Fibroblast of skin of left biceps (primary cell): ENCODE measurements at places on chromosomes 1 and 21.
A peak's percentile ranks its signal among the peaks of the same experiment; 100 is the strongest.

- no peak for DNase-seq
Observed at GRCh38 chr1:119159111-119159510, 18.7 kb upstream of the WARS2 start.

- DNase-seq, result peak; percentile 62
Observed at GRCh38 chr1:97340951-97341350, 579.9 kb downstream of the DPYD start.

GRCh38 chr1:40868051-40868723 lies 6.0 kb upstream of the CITED4 start:
- no peak for DNase-seq

- no peak for DNase-seq
Observed at GRCh38 chr1:25544243-25544764, 898 bp downstream of the LDLRAP1 start.

DNA sequence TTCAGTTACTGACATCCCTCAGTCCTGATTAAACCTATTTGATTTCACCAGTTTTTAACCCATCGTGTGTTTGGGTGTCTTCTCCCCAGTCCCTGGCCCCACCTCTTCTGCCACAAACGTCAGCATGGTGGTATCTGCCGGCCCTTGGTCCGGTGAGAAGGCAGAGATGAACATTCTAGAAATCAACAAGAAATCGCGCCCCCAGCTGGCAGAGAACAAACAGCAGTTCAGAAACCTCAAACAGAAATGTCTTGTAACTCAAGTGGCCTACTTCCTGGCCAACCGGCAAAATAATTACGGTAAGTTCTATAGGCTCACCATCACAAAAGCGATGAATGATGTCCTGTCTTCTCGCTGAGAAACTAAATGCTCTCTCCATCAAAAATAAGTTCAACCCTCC lies 28.7 kb downstream of the NBPF3 start:
- no peak for DNase-seq

- no peak for DNase-seq
Observed at GRCh38 chr1:86146566-86146965, 10.0 kb downstream of the COL24A1 start.

GRCh38 chr21:17780539-17780938 lies 38.6 kb downstream of the C21orf91 start:
- no peak for DNase-seq

DNA sequence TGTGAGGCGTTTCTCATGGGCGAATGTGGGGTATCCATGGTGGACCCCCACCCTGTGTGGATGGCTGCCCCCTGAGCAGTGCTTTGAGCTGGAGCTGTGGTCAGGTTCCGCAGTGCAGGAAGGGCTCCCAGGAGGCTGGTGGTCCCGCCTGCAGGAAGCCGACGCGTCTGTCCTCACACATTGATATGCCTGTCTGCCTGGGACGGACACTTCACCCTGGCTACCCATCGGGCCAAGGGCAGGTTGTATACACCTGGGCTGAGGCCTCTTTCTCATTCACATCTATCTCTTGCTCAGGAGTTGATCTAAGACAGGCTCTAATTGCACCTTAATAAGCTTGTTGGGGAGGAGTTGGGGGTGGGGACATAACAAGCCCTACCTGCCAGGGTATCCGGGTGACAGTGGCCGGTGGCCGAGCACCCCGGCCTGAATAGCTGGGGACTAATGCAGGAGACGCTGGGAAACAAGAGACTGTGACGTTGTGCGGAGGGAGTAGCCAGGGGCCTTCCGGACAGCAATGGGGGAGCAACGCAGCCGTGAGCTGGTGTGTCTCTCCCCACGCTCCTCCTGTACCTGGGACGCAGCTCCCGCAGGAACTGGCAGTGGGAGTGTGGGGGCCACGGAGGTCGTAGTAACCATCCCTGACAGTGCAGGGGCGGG lies 21.7 kb downstream of the PDXK start:
- DNase-seq, result no peak

GRCh38 chr1:168636200-168636599 lies 59.8 kb downstream of the XCL1 start:
- DNase-seq, result no peak

DNA sequence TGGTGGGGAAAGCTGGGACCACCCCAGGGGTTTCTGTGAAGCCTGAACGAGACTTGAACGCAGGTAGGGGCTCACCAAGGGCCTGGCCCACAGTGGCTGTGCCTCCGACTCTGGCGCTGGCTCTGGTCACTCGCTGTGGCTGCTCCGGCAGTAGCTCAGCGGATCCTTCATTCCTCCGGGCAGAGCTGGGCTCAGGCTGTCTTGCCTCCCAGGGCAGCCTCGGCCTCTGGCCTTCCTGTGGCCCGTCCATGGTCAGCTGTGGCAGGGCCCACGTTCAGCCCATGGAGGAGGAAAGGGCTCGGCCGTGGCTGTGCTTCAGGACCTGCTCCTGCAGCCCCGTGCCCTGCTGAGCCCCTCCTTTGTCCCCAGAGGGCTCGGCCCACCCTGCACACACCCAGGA lies 162.9 kb upstream of the C1orf174 start:
- no peak for DNase-seq

GRCh38 chr1:224867715-224868114 lies 61.8 kb upstream of the DNAH14 start:
- no peak for DNase-seq

GRCh38 chr1:236980673-236981072 lies 23.6 kb downstream of the MT1HL1 start:
- no peak for DNase-seq

GRCh38 chr1:22286491-22286890 lies 143.6 kb upstream of the WNT4 start:
- DNase-seq, result no peak

DNA sequence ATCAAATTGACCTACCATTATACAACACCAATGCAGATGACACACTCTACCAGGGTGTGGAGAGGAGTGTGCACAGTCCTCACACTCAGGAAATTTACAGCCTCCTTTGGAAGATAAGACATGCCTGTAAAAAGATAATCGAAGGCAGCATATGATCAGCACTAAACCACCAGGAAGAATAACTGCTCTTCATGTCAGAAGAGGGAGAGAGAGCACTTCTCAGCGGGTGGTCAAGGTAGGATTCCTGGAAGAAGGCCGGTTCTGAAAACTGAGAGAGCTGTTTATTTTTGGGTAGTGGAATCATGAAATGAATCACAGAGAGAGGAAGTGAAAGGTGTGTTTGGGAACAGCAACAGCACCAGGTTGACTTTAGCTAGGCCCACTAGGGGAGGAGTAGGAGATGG lies 14.0 kb upstream of the ZNF697 start:
- no peak for DNase-seq

DNA sequence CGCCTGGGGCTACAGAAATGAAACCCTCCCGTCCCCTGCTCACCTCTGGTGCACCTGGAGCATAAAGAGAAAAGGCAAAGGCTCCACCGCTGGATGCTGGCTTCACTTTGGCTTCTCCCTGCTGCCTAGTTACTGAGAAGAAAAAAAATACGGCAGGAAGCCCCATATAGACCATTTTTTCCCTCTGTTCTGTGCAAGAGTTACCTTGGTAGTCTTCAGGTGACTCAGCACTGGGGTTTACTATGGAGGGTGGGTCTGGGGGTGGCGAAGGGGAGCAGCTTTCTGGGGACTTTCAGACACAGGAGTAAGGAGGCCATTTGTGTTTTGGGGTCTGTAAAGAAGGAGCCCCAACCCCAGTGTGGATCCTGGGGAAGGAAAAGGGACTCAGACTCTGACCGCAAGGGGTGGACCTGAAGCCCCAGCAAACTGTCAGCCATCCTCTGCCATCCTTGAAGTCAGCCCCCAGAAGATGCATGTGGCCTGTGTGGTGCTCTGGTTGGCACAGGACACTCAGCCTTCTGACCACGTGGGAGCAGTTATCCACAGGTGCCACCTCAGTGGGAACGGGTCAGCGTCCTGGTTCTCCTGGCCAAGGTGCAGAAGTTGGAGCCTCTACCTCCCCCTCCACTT lies 25.9 kb upstream of the EPS8L3 start:
- DNase-seq, result no peak

GRCh38 chr1:155079487-155080311 lies 1.1 kb downstream of the EFNA3 start:
- no peak for DNase-seq

DNA sequence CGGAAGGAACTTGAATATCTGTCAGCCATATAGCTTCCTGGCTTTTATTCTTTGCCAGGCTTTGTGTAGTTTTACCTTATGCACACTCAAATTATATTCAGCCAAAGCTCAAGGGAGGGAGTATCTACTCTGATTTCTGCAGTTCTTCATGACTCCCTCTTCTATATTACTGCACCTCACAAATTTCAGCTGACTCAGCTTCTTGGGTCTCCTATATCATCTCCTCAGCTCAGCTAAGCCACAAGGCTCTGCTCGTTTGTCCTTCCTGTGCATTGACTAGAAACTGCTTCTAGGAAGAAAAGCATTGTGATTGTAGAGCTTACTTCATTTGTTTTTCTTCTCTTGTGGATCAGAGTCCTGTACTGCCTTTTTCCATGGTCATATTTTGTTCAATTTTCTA lies 37.4 kb downstream of the BTBD8 start:
- no peak for DNase-seq

DNA sequence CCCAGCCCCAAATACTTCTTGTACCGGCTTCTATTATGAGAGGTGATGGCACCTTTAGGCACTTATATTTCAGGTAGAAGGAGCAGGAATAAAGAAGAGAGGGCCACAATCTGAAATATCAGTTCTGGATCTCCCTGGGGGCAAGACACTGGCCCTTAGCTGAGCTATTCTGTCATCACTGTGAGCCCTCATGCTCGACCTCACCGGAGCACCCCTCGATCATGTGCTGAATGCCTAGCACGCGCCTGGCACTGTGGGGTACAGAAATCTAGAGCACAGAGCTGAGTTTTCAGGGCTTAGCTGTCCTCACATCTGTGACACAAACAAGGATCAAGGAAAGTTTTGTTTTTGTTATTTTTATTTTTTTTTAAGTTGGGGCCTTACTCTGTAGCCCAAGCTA lies 7.6 kb upstream of the MX1 start:
- DNase-seq, result no peak
